ENCODE measurements at places on chromosomes 6 and 20. TPM values are rescaled to one million over a fixed set of nuclear protein-coding genes. Genes with fewer than 3 reads are reported as not detected.

The C6orf15 gene
- not detected for total RNA-seq

The TMEM74B gene
- not detected for total RNA-seq

The GMNN gene
- total RNA-seq = 10.7 TPM

The SLC22A7 gene
- total RNA-seq = not detected

The BPI gene
- total RNA-seq = not detected

The WFDC5 gene
- total RNA-seq = not detected

The MRPS18A gene
- total RNA-seq = 46.6 TPM

The ARFGEF3 gene
- under 0.01 TPM for total RNA-seq

The FKBP1C gene
- total RNA-seq = 0.57 TPM

The PROKR2 gene
- not detected for total RNA-seq

The LST1 gene
- not detected for total RNA-seq

The CLPSL2 gene
- total RNA-seq = not detected

The OVOL2 gene
- not detected for total RNA-seq

The ME1 gene
- total RNA-seq = 30.8 TPM

The METTL24 gene
- 0.43 TPM for total RNA-seq

The SNAP25 gene
- 3.7 TPM for total RNA-seq

The RBM24 gene
- total RNA-seq = 3.5 TPM

The VARS1 gene
- total RNA-seq = 36.0 TPM

The POPDC3 gene
- total RNA-seq = 8.2 TPM

Measured in smooth muscle cell of bladder (primary cell).